ENCODE measurements at places on chromosomes 5 and 9. TPM values are rescaled to one million over a fixed set of nuclear protein-coding genes. Genes with fewer than 3 reads are reported as not detected.
A peak's percentile ranks its signal among the peaks of the same experiment; 100 is the strongest.

DNA sequence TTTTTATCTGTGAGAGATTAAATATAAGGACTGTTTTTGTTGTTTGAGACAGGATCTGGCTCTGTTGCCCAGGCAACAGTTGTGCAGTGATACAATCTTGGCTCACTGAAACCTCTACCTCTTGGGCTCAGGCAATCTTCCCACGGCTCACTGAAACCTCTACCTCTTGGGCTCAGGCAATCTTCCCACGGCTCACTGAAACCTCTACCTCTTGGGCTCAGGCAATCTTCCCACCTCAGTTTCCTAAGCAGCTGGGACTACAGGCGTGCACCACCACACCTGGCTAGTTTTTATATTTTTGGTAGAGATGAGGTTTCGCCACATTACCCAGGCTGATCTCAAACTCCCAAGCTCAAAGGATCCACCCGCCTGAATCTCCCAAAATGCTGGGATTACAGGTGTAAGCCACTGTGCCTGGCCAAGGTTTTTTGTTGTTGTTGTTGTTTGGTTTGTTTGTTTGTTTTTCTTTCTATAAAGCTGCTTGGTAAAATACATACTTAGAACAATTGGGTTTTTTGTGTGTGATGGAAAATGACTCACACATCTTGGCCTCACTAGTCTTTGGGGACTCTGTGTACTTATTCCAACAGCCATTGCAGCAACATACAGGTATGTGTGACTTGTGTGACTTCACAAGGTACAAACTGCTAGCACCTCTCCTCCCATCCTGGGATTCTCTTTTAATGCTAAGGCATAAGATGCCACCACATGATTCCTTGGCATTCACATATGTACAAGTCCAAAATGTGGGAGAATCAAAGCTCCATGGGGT is 36.5 kb upstream of the RASA1 start:
- no peak for DNase-seq

DNA sequence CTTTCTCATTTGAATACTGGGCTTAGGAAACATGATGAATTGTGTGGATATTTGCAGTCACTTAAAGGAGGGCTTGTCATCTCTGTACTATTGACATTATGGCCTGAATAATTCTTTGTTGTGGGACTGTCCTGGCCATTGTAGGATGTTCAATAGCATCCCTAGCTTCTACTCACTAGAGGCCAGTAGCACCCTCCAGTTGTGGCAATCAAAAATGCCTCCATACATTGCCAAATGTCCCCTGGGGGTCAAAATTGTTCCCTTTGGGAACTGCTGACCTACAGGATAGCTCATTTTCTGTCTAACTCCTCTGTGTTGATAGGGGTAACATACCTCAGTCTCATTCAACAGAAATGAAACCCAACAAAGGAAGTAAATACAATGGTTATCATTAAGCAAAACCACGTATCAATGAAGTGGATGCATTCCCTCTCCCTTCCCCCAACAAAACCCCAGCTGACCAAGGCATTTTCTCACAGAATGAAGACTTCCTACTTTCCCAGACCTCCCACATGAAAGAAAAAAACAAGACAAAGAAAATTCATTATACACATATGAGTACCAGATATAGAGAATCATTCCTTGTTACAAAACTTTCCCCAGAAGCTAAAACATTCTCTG is 18.1 kb downstream of the FYB1 start:
- DNase-seq: no peak

KCNMB1 gene
- 2.7 TPM for polyA plus RNA-seq

- peak; percentile 100 for DNase-seq
Observed at GRCh38 chr9:137240841-137241489, at the start of gene TUBB4B. TUBB4B (plus strand) TSS chr9:137241287; CDS start chr9:137241361, 74 bp downstream.

CDK5RAP2 gene
- polyA plus RNA-seq: 51.7 TPM

DNA sequence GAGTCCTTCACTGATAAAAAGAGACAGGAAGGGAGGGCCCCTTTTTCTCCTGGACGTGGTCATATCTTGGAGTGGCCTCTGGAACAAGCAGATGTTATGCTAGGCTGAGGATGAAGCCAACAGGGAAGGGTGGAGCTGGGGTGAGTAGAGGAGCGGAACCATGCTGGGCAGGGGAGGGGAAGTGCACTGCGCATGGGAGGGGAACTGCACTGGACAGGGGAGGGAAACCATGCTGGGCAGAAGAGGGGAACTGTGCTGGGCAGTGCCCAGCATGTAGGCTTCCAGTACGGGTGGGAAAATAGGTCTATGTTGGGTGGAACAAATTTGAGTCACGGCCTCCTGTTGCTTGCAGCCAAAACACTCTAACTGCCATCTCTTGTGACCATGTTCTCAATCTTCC is 19.3 kb upstream of the IRX4 start:
- DNase-seq: no peak

- no peak for DNase-seq
Observed at GRCh38 chr5:177194268-177194667, 60.7 kb downstream of the NSD1 start.

DNA sequence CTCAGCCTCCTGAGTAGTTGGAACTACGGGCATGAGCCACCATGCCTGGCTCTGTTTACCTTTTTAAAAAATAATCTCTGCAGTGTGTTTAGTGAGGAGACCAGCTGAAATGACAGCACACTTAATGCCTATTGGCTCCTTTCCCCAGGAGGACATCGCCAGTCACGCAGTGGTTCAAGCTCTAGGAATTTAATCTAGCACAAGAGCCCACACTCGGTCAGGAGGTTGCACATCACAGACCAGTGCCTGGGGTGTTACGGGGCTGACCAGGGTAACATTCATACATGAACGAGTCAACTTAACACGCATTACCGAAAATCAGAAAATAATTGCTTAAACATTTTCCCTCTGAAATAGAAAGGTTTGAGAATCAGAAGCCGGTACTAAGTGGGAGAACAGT is 217.0 kb downstream of the GOLPH3 start:
- no peak for DNase-seq

- no peak for DNase-seq
Observed at GRCh38 chr5:126497506-126497905, 74.3 kb downstream of the GRAMD2B start.

GRCh38 chr5:141958113-141958512 is at the start of gene PCDH12:
PCDH12 (minus strand) TSS chr5:141958202; CDS start chr5:141957851, 351 bp downstream.
- peak; percentile 51 for DNase-seq

GRCh38 chr5:150044329-150044681 is 42.0 kb downstream of the CSF1R start:
- no peak for DNase-seq

GRCh38 chr5:13941468-13941867 is 3.0 kb downstream of the DNAH5 start:
- no peak for DNase-seq

PCDHA11 gene
- 0.32 TPM for polyA plus RNA-seq

DNA sequence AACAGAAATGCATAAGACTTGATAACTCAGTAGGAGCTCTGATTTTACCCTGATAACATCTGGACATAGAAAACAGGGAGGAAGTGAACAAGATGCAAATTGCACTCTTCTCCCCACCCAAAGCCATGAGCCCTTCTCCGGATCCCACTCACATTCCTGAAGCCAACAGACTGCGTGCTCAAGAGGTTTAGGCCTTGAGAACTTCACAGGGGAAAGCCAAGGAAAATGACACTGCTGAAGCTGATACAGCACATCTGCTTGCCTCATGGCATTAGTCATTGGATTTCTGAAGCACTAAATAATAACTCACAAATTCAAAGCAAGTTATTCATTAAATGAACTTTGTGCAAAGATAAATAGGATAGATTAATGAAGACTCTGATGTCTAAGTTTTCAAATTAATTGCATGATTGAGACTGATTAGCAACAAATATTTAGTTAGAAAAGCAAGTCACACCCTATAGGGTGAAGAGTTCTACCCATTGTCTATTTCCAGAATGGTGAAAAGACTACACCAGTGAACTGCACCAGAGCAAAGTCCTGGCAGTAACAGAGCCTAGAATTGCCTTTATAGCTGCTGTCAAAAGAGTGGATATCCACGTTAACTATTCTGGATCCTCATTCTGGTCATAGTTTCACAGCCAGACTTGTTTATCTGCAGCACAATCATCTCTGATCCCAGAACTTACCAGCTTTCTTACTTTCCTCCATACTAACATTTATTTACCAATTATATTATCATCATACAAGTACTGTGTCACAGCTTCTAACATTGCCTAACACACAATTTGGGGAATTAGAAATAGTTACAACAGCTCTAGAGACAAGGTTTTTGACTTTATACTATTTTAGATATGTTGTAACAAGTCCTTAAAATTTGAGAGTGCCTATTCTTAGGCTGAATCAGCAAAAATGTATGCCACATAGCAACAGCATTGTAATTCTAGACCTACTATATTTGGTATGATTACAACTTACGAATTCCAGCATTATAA is 432.1 kb upstream of the RGMB start:
- no peak for DNase-seq

- no peak for DNase-seq
Observed at GRCh38 chr5:32195265-32195664, 21.1 kb upstream of the GOLPH3 start.

DNA sequence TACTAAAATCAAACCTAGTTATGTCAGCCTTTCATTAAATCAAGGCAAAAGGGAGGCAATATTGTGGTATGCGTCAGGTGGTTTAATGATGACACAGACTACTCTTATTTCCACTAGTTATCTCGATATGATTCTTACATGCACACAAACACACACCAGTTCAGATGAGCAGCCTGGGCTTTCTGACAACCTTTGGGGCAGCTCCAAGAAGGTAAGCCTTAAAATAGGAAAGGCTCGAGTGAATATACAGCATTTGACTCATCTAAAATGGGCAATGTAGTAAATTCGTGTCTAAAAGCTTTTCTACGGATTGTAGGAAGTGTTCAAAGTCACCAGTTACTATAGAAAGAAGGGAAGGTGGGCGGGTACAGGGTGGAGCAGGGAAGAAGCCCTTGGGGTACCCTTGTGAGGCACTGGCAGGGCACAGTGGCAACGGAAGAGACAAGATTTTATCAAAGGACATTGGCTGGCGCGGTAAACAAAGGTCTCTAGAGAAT is 1.9 kb downstream of the ANKH start:
- DNase-seq: no peak

NEURL1B gene
- 28.7 TPM for polyA plus RNA-seq

- DNase-seq: no peak
Observed at GRCh38 chr9:68707801-68708488, 2.9 kb downstream of the PIP5K1B start.

SLC2A8 gene
- polyA plus RNA-seq: 22.9 TPM

DNA sequence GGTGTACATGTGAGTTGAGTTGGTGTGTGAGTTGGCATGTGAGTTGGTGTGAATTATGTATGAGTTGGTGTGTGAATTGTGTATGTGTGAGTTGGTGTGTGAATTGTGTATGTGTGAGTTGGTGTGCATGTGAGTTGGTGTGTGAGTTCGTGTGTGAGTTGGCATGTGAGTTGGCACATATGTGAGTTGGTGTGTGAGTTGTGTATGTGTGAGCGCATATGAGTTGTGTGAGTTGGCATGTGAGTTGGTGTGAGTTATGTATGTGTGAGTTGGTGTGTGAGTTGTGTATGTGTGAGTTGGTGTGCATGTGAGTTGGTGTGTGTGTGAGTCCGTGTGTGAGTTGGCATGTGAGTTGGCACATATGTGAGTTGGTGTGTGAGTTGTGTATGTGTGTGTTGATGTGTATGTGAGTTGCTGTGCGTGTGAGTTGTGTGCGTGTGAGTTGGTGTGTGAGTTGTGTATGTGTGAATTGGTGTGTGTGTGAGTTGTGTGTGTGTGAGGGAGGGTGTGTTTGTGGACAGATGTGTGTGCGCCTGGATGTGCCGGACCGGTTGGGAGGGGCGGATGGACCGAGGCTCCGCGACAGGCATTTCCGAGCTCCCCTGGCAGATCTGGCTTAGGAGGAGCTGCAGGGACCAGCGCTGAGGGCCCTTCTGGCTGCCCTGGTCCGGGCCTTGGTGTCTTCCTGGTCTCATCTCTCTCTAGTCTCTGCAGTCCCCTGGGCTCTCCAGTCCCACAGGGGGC is 162.5 kb upstream of the IER5L start:
- no peak for DNase-seq

AGTPBP1 gene
- 34.1 TPM for polyA plus RNA-seq

DNA sequence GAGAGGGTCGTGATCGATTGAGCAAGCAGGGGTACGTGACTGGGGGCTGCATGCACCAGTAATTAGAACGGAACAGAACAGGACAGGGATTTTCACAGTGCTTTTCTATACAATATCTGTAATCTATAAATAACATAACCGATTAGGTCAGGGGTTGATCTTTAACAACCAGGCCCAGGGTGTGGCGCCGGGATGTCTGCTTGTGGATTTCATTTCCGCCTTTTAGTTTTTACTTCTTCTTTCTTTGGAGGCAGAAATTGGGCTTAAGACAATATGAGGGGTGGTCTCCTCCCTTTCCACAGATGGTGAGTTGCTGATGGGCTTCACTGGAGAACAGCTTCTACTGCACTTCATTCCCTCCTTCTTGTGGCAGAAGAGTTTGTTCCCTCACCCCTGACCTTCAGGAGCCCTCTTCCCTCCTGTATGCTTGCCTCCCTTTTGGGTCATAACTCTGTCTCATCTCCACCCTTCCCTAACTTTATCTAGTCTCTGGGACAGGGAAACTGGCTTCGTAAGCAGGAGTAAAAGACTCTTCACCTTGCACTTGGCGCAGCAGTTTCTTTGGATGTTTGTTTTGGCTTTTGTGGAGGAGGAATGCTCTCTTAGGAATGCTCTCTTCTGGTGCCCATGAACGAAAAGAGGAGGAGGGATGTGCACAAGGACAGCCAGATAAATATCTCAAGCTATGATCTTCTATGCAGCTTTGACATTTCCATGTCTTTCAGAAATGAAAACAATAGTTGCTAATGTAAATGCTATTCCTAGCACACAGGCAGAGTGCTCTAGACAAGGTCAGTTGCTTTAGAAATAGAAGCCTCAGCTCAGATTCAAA is 139.8 kb upstream of the RPS23 start:
- no peak for DNase-seq

PCDHA7 gene
- polyA plus RNA-seq: 0.63 TPM

- no peak for DNase-seq
Observed at GRCh38 chr5:135565725-135566421, 12.9 kb downstream of the CXCL14 start.

DNA sequence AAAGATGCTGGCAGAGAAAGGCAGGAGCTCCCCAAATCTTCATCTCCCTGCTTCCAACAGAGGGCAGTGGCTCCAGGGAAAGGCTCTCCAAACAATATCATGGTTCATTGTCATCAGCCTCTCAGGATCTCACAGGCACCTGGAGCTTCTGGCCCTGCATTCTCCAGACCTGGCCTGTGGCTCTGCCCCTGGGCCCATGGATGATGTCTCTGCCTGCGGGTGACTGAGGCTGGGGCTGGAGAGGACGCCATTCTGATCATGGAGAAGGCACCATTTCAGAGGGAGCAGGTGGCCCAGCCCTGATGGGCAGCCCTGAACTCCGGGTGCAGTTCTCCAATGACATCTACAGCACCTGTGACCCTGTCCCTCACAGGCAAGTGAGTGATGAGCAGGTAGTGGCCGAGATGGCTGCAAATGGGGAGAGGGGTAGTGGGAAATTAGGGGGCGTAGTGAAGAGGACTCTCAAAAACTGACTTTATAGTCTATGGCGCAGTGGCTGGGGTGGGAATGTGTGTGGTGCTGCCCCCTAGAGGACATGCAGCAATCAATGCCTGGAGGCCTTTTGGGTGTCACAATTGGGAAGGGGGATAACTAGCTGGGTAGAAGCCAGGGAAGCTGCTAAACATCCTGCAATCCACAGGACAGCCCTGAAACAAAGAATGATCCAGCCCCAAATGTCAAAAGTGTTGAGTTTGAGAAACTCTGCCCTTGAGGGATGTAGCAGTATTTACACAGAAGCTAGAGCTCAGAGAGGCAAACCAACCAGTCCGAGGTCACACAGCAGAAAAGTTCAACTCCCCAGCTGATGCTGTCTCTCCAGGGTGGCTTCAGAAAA is 3.2 kb downstream of the SH3PXD2B start:
- no peak for DNase-seq

GMCL2 gene
- polyA plus RNA-seq: not detected

GRCh38 chr5:84748313-84748712 is 363.6 kb upstream of the EDIL3 start:
- DNase-seq: no peak

PLAC8L1 gene
- 1.8 TPM for polyA plus RNA-seq
